Stimulated activated CD4-positive, alpha-beta T cell treated with anti-CD3 and anti-CD28 coated beads, Interleukin-12 subunit alpha, Interleukin-12 subunit beta, amount 100 ng/mL, for 24 hours (primary cell): ENCODE measurements at places on chromosomes 16 and 17.

GRCh38 chr17:57603978-57604377, 141.1 kb downstream of the CCDC182 start:
- DNase-seq, result peak; percentile 54

DNA sequence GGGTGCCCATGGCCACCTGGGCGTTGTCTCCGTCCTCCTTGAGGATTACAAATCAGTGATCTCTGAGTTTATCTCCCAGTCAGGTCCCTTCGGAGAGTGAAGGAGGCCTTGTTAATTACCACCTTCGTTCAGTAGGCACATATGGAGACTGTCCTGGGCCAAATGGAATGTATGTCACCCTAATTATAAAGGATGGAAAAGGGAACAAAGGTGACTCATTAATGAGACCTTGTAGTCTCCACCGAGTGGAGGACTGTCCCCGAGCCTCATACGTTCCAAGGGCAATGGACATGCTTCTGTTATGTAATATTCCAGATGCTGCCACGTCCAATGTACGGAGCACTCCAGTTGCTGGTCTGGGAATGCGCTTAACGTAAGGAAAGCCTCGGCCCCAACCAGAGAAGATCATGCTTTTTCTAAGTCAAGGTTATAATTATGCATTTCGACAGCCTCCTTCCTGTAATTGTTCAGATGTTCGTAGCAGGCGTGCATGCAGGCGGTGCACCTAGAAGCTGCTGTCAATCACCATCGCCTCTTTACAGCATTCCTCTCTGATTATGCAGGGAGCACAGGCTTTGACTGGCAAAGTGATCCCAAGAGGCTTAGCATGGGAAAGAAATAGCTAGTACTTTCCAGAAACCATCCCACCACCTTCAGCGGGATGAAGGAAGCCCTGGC, 22.4 kb upstream of the SEC14L1 start:
- no peak for DNase-seq

- DNase-seq, result no peak
Observed at GRCh38 chr17:75181110-75181509, 1.6 kb downstream of the SUMO2 start.

DNA sequence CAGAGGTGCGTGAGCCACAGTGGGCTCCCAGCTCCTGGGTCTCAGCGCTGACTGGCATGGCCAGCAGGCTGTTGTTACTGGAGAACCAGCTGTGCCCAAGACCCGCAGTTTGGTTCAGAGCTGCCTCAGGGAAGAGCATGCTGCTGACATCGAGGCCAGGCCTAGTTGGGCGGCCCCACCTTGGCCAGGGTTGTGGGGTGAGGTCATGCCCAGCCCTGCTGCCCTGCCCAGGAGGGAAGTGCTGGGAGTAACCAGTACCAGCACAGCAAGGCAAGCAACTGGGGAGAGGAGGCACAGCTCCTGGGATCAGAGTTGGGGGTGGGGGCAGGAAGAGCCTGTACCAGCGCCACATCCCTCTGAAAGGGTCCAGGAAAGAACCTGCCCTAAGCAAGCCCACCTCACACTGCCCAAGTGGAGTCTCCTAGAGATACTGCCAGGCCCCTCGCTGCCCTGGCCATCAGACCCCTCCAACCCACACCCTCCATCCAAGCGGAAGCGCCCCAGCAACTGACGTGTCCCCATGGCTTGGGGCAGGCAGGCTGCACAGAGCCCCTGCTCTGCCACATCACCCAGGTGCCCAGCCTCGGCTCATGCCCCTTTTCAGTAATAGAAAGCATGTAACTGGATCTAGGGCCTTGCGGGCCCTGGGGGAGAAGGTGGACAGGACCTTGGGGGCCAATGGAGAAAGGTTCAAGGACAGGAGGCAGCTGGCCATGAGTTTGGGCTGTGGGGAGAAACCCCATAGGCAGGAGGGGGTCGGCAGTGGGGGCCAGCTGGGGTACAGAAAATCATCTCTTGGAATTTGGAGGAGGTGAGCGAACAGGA, 990 bp downstream of the DOK4 start:
- DNase-seq, result no peak

DNA sequence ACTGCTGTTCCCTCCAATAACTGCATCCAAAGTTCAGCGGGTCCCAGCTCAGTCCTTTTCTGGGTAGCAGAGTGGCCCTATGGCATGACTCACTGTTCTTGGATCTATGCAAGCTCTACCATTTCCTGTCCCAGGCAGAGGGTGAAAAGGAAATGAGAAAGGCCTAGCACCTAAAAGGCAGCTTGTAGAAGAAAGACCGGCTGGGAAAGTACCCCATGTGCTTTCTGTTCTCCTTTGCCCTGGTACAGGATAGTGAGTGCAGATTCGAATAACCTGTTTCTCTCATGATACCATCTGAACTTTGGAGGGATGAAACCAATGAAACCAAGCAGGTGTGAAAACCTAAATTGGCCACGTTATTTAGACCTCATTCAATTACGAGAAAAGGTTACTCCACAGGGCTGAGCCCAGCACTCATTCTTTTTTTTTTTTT, 12.7 kb upstream of the HASPIN start:
- DNase-seq, result peak; percentile 56

DNA sequence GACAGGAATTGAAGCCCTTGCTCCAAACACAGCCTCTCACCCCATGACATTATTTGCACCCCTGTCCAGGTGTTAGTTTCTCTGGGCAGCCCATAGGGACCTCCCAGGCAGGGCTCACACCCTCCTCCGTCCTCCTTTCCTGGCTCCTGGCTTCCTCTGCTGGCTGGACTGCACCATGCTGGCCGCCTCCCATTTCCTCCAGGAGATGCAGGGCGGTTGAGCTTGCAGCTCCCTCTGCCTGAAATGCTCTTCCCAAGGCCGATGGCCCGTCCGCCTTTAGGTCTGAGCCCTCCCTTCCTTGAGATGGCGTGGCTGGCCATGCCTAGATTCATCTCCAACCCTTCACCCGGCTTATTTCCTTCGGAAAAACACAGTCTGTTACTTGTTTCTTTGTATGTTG, 334.8 kb downstream of the SNX29 start:
- DNase-seq, result no peak

- DNase-seq, result no peak
Observed at GRCh38 chr16:7716660-7717550, 384.3 kb downstream of the RBFOX1 start.

GRCh38 chr17:8822401-8823035, 23.4 kb upstream of the MFSD6L start:
- no peak for DNase-seq

DNA sequence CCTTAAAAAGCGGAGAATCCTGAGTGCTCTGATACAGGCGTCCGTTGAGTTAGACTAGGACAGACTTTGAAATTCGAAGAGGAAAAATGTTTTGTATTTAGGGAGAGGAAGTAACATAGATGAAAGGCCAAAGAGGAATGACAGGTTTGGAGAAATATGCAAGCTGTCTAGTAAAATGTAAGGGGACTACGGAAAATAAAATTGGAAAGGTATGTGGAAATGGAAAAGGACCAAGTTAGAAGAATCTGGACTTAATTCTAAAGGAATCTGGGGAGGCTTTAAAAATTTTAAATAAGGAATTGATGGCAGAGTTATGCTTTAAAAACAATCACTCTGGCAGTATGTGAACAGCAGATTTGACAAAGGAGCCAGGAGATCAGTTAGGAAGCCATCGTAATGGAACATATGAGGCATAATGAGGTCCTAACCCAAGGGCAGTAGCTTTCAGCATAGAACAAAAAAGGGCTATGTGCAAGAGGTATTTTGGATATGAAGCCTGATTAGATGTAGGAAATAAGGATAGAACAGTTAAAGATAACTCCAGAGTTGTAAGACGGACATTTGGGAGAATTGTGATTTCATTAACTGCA, 38.3 kb downstream of the CYB561 start:
- DNase-seq, result no peak

- no peak for DNase-seq
Observed at GRCh38 chr16:19588661-19589060, 33.2 kb downstream of the VPS35L start.

DNA sequence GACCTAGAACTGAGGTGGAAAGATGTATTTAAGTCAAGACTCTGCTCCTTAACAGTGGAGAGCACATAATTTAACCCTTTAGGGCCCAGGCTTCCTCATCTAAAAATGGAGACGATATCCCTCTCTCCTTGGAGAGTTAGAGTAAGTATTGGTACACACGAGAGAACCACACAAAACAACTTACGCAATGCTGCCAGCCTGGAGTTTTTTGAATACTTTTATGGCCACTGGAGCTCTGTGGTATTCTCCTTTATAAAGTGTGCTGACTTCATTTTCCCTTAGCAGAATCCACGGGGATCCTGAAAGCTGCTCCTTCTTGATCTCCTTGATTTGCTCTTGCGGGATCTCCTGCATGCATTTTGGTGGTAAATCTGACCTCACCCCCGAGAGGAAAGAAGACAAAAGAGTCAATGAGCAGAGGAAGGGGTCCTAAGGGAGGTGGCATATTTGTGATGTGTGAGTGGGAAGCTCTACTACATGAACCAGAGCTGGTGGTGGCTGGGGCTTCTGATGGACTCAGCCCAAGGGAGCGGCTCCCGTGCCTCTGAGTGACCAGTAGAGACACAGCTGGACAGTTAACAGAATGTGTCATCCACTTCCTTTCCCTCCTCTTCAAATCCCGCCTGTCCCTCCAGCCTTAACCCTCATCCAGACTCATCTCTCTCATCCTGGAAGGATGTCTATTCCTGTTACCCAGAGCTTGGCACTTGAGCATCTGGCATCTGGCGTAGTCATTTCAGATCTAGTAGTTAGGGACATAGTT, 9.4 kb downstream of the MLKL start:
- no peak for DNase-seq

DNA sequence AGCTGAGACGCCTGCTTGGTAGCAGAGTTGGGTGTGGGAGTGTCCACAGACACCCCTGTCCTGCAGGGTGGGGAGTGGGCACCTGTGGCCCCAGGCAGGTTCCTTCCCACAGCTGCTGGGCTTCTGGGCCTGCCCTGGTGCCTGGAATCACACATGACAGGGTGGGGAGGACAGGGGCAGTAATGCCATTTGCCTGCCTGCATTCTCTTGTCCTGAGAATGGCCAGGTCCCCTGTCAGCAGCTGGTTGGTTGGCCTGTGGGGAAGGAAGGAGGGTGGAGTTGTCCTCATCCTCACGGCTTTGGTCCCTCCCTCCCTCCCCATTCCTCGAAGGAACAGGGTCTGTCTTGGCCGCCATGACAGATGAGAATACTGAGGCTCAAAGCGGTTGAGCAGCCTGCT, 5.2 kb downstream of the PRSS53 start:
- DNase-seq, result no peak

DNA sequence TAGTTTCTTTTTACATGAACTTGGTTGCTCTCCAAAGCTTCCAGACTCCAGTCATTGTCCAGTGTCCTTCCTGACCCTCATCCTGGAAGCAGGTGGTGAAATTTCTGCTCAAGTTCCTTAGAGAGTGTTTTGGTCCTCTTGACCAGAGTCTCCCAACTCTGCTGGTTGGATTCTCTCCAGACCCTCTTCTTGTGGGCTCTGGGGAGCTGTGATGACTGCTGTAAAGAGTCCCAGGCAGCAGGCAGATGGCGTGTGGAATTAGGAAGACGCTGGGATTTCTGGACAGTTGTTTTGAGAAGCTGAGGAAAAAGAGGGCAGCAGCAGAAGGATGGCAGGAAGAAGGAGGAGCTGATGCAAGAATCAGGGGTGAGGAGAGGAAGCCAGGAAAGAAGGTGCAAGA, 1.6 kb upstream of the SEZ6 start:
- no peak for DNase-seq

DNA sequence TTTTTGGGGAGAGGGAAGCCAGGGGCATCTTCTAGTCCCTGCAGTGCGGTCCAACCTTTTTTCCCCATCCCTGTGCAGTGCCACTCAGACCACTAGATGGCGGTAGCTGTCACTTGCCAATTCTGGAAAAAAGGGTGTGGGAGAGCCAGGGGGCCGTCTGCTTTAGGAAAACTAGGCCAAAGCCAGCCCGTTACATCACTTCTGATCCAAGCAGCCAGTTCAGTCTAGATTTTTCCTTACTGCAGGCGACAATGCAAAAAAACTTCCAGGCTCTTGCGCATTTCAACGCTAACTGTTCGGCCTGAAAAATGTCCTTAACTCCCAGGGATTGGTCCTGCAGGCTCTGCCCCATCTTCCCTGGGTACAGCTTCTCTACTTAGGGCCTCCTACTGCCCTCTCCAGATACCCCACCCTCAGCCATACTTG, 69.2 kb upstream of the CES5A start:
- DNase-seq, result peak; percentile 38

DNA sequence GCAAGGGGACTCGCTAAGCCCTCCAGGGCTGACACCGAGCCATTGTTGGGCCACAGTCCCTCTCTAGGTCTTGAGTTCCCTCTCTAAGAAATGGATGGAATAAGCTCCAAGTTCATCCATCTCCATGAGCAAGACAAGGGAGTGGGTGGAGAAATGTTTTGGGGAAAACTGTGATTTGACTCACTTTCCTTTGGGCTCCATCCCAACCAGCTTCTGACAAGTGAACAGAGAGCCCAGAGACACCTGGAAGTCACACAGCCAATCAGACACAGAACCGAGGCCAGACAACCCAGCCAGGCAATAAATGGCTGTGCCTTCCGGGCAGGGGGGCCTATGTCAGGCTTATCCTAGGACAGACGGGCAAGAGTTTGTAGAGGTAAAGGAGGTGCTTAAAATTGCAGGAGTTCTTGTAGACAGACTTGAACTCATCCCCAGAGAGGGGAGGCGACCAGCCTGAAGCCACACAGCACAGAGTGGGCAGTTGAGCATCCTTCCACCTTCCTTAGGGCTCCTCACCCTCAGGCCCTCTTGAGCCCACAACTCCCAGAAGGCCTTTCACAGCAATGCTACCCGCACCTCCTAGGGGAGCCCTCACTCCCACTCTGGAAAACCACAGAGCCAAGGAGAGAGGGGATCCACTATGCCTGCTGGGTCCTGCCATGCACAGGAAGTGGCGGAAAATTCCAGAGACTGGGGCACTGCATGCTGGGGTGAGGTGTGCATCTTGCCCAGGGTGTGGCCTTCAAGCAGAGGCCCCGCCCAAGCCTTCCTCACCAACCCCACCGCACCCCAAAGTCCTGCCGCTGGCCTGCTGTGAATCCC, 9.5 kb upstream of the FAM83G start:
- DNase-seq, result no peak

GRCh38 chr16:63129411-63130125, 1093.3 kb upstream of the CDH8 start:
- no peak for DNase-seq

DNA sequence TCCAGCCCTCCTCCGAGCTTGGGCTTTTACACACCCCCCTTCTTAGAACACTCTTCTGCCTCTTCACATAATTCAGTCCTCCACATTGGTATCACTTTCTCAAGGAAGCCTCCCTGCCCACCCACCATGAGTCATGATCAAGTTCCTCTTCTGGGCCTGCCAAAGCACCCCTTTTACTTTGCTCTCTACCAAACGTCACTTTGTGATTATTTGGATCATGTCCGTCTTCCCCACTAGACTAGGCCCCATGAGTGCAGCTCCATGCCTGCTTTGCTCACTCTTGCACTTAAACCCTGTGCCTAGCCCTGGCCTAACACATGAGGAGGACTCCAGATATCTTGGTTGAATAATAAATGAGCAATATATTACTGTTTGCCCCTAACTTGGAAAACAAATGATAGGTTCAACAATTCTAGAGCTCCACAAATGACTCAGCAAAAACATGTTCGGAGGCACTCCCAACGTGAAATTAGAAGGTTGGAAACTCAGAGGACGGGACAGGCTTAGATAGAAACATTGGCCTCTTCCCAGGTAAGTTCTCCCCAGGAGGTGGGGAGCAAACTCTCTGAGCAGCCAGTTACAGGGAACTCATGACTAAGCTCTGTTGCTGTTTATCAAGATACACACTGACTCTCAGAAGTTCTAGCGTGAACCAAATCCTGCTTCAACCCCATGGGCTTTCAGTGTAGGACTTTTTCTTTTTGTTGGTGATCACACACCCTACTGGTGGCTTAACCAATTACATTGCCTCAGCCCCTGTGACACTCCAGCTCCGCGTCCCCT, 28.3 kb downstream of the G6PC1 start:
- peak; percentile 8 for DNase-seq
